ENCODE measurements at places on chromosomes 2 and 18.

- peak; percentile 45 for DNase-seq
These were observed 43.7 kb downstream of the TGIF1 start for GRCh38 chr18:3493501-3494244.

DNA sequence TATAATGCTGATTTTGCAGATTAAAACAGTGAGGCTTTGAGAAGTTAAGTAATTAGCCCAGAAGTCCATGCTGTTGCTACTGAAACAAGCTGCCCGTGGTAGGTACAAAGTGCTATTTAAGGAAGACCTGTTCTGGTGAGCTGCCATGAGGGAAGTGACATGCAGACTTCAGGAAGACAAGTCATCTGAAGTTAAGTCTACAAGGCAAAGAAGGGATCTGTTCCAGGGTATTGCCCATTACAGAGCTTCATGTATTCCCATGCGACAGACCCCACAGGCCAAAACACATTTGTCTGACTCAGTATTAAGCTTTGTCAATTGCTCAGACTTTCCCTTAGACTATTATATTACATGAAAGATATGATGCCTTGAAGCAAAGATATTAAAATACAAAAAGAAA is 520.8 kb downstream of the FBXO15 start:
- no peak for DNase-seq

- DNase-seq, result no peak
These were observed 66.5 kb downstream of the ACTR2 start for GRCh38 chr2:65294136-65294535.

DNA sequence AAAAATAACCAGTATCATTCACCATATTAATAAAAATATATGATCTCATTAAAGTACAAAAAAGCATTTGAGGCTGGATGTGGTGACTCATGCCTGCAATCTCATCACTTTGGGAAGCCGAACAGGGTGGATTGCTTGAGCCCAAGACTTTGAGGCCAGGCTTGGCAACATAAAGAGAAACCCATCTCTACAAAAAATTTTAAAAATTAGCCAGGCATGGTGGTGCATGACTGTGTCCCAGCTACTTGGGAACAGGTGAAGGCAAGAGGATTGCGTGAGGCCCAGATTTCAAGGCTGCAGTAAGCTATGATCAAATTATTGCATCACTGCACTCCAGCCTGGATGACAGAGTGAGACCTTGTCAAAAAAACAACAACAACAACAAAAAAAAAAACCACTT is 75.9 kb downstream of the RAD51AP2 start:
- DNase-seq, result no peak

DNA sequence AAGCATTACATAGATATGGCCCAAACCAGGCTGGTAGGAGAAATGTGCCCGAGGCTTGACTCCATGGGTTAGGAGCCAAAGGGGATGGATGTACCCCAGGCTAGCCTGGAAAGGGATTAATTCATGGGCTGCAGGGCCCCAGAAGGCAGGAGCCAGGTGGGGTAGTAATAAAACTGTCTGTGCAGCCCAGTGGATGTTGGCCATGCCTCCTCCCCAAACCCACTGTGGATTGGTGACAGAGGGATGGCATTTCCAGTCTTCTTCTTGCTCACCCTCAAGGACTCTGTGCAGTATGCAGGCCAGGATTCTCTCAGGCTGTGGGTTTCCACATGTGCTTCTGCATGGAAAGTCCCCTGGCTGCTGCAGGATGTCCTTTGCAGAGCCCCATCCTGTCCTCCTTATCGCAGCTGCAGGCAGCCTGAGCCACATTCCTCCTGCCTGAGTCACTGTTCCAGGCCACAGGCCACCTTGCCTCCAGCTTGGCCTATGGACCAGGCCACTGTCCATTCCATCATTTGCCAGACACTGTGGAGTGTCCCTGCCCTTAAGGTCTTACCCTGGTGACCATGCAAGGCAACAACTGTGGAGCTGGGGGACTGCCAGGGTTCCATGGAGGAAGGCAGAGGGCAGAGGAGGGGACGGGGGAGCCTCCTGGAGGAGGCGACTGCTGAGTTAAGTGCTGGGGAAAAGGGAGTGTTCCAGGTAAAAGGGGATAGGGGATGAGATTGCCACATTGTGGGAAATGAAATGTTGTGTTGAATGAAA is 38.9 kb downstream of the INO80C start:
- DNase-seq, result no peak

DNA sequence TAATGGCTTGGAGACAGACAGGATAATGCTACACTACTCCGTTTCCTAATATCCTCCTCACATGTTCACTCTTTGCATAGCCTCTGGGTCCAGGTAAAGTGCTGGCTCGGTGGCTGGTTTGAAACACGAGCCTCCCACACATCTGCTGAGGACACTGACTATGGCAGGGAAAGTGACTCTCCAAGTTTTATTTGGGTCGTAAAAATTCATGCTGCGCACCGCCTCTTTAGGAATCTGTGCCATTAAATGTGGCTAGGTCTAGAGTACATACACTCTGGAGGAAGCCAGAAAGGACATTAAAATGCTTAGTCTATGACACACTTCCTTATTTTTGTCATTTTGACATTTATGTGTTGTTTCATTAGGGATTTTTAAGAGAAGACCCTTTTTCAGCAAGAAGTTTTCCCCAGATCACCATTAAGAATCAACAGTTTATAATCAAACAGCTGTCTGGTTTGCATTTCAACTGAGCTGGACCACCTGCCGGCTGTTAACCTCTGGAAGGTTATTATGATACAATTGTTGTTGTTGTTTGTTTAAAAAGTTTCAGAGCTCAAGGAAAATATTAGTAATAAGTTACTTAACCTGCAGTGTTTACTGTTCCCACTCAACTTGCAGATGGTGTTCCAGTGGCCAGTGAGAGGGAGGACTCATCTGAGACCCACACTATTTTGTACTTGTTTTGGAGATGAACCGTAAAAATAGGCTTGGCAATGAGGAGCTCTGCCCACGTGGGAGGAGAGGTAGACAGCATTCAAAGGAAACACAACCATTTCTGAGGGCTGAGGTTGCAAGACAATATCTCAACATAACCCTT is 443.3 kb upstream of the MEIS1 start:
- DNase-seq, result no peak

DNA sequence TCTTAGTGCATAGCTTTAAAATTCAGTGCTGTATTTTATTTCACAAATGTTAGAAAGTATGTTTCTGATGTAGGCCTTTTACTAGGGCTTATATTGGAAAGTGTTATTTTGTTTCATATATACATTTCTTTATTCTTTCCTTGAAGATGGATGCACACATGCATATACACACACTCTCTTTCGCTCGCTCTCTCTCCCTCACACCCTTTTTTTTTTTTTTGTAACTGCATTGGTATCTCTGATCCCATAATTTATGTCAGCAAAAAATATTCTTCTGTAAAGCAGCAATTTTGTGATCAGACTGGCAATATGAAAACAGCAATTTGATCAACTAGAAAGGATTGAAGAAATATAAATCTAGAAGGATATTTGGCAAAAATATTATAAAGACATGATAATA is 2.0 kb downstream of the MBD5 start:
- no peak for DNase-seq

GRCh38 chr2:205858881-205859441 is 176.7 kb downstream of the NRP2 start:
- DNase-seq, result no peak

GRCh38 chr2:30866974-30867373 is 59.7 kb upstream of the CAPN13 start:
- peak; percentile 92 for DNase-seq

- no peak for DNase-seq
These were observed 443.7 kb upstream of the CWC22 start for GRCh38 chr2:180450841-180451240.

GRCh38 chr2:63742580-63742976 is 99.1 kb upstream of the UGP2 start:
- DNase-seq, result no peak

GRCh38 chr2:234164493-234165413 is 114.3 kb downstream of the SPP2 start:
- no peak for DNase-seq

DNA sequence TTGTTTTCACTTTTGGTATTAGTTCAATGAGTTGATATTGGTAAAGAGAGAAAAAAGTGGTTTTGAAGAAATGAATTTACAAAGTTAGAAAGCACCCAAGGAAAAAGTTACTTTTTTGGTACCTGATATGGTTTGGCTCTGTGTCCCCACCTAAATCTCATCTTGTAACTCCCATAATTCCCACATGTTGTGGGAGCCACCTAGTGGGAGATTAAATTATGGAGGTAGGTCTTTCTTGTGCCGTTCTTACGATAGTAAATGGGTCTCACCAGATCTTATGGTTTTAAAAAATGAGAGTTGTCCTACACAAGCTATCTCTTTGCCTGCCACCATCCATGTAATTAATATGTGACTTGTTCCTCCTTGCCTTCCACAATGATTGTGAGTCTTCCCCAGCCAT is 965.6 kb upstream of the NRXN1 start:
- peak; percentile 12 for DNase-seq

- no peak for DNase-seq
These were observed 37.2 kb upstream of the SCLY start for GRCh38 chr2:238023608-238024007.

GRCh38 chr2:38975042-38975441 is 85.4 kb downstream of the ARHGEF33 start:
- no peak for DNase-seq

- DNase-seq, result peak; percentile 76
These were observed 32.1 kb downstream of the TOGARAM2 start for GRCh38 chr2:29013057-29013780.

DNA sequence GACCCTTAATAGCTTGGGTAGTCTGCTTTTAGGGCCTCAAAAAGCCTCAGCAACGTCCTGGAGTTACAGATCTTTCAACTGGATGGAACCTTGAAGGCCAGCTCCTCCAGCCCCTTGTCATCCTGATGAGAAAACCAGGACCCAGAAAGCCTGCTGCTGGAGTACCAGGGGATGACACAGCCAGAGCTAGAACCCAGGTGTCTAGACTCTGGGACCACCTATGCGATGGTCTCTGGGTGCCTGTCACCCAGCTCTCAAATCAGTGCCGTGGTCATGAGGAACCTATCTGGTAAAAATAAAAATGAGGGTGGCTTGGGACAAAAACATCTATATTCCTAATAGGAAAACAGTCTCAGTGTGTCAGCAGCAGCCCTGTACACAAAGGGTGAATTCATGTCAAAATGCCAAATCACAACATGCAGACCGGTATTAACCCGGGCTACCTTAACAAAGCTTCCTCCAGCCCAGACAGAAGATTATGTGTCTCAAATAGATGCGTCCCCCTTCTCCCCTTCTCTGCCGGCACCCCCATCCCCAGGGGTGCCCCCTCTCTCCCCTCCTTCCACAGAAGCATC is 28.5 kb downstream of the SMAD7 start:
- DNase-seq, result no peak

GRCh38 chr2:242015108-242016065 is 145.9 kb downstream of the RTP5 start:
- no peak for DNase-seq

DNA sequence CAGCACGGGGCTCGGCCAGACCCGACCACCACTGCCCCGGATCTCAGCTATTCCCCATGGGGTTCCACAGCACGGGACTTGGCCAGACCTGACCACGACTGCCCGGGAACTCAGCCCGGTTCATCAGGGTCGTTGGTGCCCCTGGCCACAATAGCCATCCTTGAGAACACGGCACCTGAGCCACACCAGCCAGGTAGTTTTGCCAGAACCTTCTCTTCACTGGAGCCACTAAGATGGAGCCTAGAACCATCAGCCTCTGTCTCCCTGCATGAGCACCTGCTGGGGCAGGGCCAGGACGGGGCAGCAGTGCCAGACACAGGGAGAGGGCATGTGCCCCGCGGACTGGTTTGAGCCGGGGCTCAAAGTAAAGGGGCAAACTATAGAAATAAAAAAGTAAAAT is 11.4 kb upstream of the KCNG2 start:
- no peak for DNase-seq

- no peak for DNase-seq
These were observed 21.9 kb upstream of the TET3 start for GRCh38 chr2:73962798-73963197.

DNA sequence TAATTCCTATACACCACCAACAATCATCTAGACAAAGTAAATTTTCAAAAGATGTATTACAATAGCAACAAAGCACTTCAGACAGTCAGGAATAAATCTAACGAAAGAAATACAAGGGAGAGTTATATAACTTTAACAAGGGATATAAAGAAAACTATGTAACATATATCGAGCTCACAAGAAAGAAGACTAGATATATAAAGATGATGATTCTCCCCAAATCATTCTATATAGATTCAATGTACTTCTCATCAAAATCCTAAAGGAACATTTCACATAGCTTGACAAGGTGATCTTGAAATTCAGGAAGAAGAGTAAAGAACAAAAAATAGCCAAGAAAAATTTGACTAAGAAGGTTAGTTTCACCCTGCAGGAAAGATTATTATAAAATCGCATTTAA is 179.4 kb downstream of the SP3 start:
- no peak for DNase-seq

- no peak for DNase-seq
These were observed 632.5 kb downstream of the SUCLG1 start for GRCh38 chr2:83826577-83826976.
